ENCODE measurements at places on chromosomes 4 and X. TPM values are rescaled to one million over a fixed set of nuclear protein-coding genes. Genes with fewer than 3 reads are reported as not detected.

DNA sequence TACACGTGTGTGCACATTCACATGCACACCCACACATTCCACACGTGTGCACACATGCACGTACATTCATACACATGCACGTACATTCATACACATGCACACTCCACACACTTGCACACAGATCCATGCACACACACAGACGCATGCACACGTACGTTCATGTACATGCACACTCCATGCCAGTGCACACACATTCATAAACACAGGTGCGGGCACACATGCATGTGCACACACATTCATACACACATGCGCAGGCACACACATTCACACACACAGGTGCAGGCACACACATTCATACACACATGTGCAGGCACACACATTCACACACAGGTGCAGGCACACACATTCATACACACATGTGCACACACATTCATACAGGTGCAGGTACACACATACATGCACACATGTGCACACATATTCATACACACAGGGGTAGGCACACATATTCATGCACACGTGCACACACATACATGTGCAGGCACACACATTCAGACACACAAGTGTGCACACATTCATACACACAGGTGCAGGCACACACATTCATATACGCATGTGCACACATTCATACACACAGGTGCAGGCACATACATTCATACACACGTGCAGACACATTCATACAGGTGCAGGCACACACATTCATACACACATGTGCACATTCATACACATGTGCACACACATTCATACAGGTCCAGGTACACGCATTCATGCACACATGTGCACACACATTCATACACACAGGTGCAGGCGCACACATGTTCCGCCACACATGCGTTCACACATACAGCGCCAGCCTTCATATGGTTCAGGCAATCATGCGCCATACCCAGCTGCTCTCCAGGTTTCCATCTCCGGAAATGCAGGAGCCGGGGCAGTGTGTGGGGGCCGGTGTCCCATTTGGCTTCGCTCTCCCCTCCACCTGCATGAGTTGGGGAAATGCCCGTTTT lies 124.8 kb downstream of the HMX1 start:
- H3K27ac ChIP-seq, result no peak overlapping the region
- no peaks in the 10 kb centered on the region for H3K27me3 ChIP-seq
- no peaks in the 10 kb centered on the region for H3K36me3 ChIP-seq

DNA sequence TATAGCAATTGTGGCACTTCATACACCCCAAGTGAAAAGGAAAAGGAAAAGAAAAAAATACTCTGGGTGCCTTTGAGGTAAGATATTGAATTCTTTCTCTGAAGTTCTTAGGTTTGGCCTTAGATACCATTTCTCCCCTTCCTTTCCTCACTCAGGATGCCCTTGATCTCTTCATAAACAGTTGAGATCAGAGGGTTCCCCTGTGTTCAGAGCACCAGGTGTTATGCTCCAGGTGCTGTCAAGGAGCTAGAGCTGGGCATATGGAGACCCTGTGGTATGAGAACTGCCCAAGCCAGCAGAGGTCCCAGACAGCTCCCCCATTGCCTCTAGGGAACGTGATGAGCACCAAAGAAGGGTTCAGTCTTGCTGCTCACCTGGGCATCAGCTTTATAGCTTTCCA lies 17.1 kb upstream of the CD40LG start:
- H3K27me3 ChIP-seq, result no peaks in the 10 kb centered on the region
- H3K36me3 ChIP-seq, result peaks cover 14% of the 10 kb centered on the region

GRCh38 chr4:124711471-124712371 lies 811 bp downstream of the ANKRD50 start:
- DNase-seq, result no peak
- H3K4me1 ChIP-seq, result peaks cover 3% of the 10 kb centered on the region
- no peak overlapping the region for H3K4me3 ChIP-seq

- H3K4me3 ChIP-seq, result no peak overlapping the region
- no peaks in the 10 kb centered on the region for H3K36me3 ChIP-seq
- DNase-seq, result no peak
- no peak overlapping the region for H3K27ac ChIP-seq
Measured at GRCh38 chr4:100269446-100269845, 79.2 kb upstream of the DDIT4L start.

Gene BMP3
- not detected for total RNA-seq

Gene DSPP
- not detected for total RNA-seq
